ENCODE measurements at places on chromosomes 12 and 14.

DNA sequence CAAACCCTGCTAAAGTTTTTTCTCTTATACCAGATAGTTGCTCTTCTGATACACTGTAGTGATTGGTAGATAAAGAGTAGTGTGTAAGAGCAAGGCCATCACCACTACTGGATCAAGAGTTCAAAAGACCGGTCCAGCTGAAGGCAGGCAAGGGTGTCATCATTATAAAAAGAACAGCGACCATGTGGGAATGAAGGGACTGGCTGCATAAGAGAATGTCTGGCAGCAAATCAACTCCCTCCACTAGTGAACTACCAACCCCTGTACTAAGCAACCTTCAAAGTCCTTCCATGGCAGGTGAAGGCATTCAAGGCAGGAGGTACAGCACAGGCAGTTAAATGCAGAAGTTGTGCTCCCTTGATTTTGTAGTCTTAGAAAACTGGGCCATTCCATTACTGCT lies 53.5 kb downstream of the EGLN3 start:
- no peak for DNase-seq

- DNase-seq, result no peak
These were observed 82.0 kb downstream of the IFT43 start for GRCh38 chr14:76067536-76067935.

DNA sequence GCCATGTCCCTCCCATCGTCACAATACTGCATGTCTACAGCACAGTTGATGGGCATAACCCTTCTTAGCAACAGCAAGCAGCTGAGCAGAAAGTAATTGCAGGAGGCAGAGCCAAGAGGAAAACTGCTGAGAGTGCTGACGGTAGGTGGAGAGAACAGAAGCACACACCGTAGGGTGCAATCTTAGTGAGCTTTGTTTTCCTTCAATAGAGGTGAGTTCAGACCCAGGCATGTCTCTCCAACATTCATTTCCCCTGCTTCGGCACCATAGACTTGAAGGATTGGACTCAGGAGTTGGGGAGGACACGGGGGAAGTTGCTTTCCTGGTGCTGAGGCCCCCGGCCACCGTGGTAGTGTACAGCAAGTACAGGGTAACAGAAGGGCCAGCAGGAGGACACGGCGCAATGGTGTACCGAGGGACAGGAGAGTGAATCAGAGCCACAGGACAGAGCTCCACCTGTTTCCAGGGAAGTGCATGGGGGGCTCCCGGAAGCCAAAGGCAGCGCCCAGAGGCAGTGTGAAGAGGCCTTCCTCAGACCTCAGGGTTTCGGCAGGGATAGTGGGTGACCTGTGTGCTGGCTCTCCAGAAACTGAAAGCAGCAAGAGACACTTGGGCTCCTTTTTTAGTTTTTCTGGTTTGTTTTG lies 36.3 kb upstream of the SINHCAF start:
- DNase-seq, result no peak

- no peak for DNase-seq
These were observed 30.9 kb upstream of the PLEKHG6 start for GRCh38 chr12:6279631-6280030.

DNA sequence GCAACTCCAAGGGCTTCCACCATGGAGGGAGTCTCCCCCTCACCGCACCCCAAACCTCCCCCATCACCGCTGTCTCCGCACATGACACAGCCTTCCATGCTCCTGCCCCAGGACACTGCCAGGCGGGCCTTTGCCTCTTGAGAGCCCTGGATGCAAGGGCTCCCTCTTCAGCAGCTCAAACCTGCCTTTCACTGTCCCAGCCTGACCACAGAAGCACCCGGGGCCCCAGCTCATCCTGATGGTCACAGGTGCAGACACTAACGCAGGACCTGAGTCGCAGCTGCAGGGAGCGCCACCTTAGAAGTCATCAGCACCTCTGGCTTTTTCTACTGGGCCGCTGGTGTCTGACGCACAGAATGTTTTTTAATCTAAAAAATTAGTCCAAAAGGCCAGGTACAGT lies 54.0 kb downstream of the SYNE3 start:
- no peak for DNase-seq

DNA sequence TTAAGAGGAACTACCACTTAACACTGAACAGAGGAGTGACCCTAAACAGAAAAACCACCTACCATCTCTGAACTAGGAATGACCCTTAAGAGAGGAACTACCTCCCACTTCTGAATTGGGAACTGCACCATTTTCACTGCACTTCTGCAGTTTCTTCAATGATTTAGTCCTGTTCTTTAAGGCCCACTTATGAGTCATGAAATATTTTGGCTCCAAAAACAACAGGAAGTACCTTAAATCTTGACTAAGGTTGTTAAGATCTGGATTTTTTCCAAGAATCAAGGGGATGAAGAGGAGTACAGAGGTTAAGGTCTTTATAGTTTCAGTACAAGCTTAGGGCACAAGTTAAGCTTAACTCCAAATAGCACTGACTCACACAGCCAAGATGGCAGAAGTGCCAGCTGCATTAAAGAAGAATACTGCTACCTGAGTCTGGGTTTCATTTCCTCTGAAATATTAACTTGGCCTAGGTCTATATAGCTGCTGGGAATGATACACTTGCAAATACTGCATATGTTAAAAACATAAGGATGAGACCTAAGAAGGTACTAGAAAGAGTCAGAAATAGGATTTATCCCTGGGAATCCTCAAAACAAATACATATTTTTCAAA lies 4.2 kb downstream of the NPC2 start:
- DNase-seq, result no peak

DNA sequence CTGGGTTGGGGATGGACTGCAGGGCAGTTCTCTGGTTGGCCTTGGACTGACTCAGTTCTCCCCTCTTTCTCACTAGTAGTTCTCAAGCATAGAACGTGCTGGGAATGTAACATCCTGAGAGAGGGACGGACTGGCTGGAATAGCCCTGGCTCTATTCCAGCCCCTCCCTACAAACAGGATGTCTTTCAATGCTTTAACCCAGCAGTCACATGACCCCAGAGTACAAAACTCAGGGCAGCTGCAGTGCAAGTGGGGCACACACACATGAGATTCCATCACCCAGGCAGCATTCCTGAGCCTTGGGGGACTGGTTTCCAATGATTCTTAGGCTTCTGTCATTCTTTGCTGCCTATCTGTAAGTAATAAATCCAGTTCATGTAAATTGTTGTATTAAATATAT lies 1.6 kb upstream of the ACOT6 start:
- no peak for DNase-seq

DNA sequence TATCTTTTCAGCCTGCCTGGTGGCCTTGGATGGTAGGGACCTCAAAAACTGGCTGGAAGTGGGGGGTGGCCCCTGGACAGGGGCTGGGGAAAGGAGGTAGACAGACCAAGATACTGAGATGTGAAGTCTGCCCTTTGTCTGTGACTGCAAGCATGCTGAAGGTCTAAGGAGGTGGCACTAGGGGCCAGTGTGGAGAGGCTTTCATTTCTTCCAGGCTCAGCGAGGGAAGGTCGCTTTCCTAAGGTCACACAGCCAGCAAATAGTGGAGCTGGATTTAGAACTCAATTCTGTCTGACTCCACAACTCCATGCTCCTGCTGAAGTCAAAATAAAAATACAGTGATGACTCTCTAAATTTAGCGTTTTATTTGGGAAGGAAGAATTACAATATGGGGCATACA lies 11.3 kb upstream of the PLBD2 start:
- DNase-seq, result no peak

- DNase-seq, result no peak
These were observed 6.1 kb downstream of the HOXC10 start for GRCh38 chr12:53991077-53991460.

GRCh38 chr14:53148671-53149070 lies 4.5 kb downstream of the DDHD1 start:
- no peak for DNase-seq

GRCh38 chr12:129564768-129565167 lies 339.1 kb downstream of the TMEM132D start:
- no peak for DNase-seq

- DNase-seq, result no peak
These were observed 269.9 kb upstream of the SFSWAP start for GRCh38 chr12:131441060-131441396.

DNA sequence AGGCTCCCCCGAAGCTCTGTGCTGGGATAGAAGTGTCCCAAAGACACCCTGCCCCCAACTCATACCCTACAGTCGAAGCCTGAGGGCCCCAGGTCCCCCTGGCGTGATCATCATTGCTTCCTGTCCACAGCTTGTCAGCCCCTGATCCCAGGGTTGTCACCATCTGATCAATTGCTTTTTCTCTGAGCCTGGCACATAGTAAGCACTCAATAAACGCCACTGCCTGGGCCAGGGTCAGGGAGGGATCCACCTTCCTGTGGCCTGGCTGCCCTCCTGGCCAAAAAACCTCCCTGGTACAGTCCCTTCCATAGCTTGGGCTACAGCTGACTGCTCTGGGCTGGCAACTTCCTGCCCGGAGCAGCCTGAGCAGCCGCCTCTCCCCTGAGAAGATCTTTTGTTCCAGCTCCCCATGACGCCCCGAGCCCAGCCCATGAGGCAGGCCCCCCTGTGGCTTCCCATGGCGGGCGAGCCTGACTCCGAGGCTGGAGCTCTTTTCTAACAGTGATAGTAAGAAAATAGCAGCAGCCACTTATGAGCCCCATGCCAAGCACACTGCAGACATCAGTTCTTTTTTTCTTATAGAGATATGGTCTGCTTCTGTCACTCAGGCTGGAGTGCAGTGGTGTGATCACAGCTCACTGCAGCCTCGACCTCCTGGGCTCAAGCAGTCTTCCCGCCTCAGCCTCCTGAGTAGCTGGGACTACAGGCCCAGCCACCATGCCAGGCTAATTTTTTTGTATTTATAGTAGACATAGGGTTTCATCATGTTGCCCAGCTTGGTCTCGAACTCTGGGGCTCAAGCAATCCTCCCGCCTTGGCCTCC lies 6.5 kb downstream of the SH2B3 start:
- no peak for DNase-seq

- DNase-seq, result peak; percentile 39
These were observed 53.1 kb upstream of the STON2 start for GRCh38 chr14:81453166-81453766.

DNA sequence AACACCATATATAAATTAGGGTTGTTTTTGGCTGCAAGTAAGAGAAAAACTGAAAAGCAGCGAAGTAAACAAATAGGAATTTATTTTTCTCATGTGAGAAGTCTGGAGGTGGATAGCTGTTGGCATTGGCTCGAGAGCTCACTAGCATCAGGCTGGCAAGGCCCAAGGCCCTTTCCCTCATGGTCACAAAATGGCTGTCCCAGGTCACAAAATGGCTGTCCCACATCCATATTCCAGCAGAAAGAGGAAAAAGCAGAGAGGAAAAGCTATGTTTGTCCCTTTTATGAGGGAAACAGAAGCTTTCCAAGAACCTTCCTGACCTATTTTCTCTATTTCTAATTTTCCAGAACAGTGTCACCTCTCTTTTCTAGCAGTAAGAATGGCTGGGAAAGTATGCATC lies 7.5 kb downstream of the CCDC60 start:
- DNase-seq, result no peak

DNA sequence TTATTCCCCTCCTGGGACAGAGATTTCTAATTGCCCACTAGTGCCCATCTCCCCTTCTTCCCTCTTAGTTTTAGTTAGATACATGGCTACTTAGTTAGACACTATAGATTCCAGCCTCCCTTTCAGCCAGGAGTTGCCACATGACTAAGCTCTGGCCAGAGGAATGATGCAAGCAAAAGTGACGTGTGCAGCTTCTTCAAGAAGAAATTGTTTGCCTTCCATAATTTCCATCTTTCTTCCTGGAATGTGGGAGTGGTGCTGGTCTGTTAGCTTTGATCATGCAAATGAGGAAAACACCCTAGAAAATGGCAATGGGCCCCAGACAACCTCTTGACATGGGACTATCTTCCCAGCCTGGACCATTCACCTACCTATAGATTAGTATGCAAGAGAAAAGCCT lies 21.4 kb downstream of the CCDC177 start:
- DNase-seq, result no peak
